ENCODE measurements at places on chromosomes 2 and 18.

- no peak for DNase-seq
Observed at GRCh38 chr2:20541651-20542050, 94.8 kb downstream of the RHOB start.

DNA sequence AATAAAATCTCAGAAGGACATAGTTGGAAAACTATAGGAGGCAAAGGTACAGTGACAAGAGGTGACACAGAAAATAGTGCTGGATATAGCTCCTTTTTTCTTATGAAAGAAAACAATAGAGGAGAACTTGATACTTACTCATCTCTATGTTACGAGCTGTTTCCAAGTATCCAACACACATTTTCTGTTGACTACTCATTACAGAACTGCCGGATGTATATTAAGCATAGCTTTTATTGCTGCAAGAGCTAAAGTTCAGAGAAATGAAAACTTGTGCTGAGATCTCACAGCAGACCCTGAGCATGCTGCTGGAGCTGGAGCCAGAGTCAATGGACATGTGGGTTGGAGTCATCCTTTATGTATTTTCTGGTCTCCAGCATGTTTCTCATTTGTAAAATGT is 210.0 kb upstream of the NT5C1B start:
- no peak for DNase-seq

DNA sequence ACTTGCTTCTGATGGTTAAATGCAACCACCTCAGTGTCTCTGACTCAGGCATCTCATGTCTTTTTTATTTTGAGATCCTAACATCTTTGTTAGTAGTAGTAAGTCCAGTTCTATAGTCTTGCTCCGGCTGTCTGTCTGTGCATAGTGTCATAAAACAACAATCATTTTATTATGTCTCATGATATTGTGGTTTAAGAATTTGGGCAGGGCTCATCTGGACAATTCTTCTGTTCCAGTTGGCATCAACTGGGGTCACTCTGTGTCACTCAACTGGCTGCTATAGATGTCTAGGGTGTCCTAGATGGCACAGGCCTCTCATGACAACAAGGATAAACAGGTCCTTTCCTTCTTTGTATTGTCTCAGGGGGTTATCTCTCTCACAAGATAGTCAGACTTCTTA is 299.6 kb upstream of the ZNF521 start:
- no peak for DNase-seq

- DNase-seq: no peak
Observed at GRCh38 chr18:56919190-56919589, 227.7 kb upstream of the BOD1L2 start.

DNA sequence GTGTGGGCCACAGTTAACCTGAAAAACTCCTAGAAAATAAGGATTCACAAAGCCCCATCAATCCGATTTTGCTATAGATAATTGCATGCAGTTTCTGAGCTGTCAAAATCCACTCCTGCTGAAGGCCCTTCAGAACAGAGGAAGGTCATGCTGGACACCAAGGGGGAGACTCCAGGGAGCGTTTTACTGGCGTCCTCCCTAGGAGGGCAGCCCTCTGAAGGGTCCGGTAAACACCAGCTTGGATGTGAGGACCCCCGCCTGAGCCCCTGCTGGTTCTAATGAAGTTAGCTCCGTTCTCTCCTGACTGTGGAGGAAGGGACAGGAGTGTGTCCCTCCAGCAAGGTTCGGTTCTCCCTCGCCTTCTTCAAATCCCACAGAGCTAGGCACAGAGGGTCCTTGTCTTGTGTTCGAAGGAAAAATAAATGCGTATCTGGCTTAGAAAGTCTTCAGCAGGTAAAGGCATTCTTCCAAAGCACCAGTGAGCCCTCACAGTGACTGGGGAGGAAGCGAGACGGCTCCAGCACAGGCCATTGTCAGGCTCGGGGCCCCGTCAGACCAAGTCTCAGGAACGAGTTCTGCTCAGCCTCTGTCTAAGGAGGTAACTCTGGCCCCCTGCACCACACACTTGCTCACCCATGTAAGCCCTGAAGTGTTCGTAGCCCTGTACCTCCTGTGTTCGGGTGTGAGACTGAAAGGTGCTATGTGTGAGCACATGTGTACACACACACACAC is 41.6 kb downstream of the CABLES1 start:
- no peak for DNase-seq

DNA sequence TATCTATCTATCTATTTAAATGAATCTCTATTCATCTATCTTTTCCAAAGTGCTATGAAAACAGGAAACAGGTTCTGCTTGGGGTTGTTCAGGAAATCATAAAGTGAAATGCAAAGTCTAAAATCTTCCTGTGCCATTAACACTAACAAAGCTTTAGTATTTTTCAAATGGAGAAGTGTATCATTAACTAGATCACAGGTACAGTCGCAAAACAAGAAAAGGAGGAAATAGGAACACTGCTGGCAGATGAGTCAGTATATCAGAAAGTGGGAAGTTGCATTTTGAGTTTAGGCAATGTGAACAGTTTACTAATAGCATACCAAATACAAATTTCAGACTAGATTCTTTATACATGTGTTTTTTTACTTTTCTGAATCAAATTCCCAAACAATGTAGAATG is 888.5 kb upstream of the FSHR start:
- DNase-seq: no peak

GRCh38 chr2:16102976-16103380 is 162.6 kb downstream of the MYCN start:
- DNase-seq: no peak

DNA sequence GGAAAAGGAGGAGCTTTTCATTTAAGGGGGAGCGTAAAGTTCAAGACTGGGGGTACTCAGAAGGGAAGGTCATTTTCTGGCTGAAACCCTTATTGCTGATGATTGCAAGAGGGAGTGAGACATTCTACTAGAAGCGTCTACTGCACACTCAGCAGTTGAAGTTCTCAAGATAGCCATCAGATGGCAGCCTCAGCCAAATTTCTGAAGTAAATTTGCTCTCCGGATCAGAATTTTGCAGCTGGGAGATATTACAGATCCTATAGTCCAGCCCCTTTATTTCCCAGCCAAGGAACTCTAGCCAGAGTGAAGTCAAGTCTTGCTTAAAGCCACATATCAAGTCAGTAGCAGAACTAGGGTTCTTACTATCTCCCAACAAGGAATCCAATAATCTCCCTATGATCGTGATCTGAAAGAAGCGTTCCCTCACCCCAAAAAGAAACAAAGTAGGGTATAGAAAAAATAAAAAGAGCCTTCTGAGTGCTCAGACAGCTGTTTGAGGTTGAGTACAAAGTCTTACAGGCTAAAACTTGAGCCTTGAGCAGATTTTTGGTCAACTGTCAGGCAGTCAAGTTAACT is 24.0 kb downstream of the RAX start:
- DNase-seq: no peak

- DNase-seq: no peak
Observed at GRCh38 chr18:9359796-9360195, 25.2 kb downstream of the TWSG1 start.

DNA sequence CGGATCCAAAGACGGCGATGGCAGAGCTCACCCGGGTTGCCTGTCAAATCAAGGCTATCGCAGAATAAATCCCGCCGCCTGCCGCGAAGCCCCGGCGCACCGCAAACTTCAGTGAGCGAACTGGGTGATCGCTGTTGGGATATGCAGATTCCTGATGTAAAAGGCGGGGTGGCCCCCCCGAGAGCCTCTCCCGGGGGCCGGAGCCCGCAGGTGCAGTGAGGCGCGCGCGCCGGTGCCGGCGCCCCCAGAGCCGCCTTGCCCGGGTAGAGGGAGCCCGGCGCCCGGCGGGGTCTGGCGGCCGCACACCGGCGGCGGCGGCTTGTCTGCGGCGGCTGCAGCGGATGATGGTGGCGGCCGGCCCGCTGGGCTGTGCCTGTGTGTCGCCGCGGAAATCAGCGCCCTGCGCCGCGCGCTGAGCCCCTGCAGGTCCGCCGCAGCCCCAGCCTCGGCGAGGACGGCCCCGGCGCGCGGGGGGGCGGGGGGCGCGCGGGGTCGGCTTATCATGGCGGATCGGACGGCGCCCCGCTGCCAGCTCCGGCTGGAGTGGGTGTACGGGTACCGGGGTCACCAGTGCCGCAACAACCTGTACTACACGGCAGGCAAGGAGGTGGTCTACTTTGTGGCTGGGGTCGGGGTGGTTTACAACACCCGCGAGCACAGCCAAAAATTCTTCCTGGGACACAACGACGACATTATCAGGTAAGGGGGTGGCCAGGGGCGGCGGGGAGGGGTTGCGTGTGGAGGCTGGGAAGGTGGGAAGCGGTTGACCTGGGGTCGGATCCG is 1.3 kb downstream of the EML6 start:
- DNase-seq: peak; percentile 69

GRCh38 chr2:23009545-23010149 is 375.3 kb upstream of the KLHL29 start:
- no peak for DNase-seq

GRCh38 chr2:234410526-234410925 is 86.4 kb downstream of the ARL4C start:
- no peak for DNase-seq

GRCh38 chr2:31933066-31933465 is 77.7 kb downstream of the MEMO1 start:
- no peak for DNase-seq

- DNase-seq: no peak
Observed at GRCh38 chr2:98702127-98702802, 28.7 kb downstream of the MGAT4A start.

DNA sequence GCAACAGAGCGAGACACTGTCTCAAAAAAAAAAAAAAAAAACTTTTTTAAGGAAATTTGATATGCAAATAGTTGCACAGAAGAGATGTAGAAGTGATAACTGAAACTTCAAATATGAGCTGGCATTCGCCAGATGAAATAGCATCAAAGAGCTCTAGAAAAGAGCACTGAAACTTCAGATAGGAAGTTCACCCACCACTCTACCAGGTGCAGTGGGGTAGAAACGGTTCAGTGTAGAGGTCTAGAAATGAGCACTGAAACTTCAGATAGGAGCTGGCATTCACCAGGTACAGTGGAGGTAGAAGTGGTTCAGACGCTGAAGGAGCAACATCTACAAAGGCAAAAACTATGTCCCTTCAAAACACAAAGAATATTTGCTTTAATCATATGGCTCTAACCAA is 9.0 kb upstream of the ONECUT2 start:
- DNase-seq: no peak

DNA sequence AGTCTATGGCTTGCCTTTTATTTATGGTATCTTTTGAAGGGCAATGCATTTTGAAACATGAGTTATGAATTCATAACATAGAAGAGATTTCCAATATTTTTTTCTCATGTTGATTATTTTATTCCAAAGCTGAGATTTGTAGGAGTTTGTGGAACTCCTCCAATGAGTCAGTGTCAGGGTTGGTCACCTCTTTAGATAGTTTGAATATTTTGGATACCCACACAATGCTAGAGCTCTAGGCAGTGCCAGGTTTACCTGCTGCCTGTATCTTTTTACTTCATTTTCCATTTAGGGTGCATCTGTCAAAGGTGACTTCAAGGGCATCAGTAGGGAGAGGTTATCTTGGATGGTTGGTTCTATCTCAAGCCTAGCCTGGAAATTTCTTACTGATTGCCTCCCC is 152.7 kb downstream of the CERS6 start:
- DNase-seq: no peak

DNA sequence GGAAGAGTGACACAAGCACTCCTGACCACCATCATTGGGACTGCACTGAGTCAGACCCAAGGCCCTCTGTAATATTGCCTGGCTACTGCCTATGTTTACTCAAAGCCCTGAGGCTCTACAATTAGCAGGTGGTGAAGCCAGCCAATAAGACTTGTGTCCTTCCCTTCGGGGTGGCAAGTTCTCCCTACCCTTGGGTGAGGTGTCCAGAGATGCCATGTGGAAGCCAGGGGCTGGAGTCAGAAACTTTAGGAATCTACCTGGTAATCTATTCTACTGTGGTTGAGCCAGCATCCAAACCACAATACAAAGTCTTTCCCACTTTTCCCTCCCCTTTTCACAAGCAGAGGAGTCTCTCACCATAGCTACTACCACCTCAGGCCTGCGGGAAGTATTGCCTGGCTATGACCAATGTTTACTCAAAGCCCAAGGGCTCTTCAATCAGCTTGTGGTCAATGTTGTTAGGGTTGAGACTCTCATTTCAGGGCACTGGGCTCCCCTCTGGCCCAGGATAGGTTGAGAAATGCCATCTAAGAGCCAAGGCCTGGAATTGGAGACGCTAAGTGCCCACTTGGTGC is 17.6 kb downstream of the DHRS9 start:
- DNase-seq: no peak

- no peak for DNase-seq
Observed at GRCh38 chr18:57430079-57431001, 4.8 kb upstream of the ONECUT2 start.

DNA sequence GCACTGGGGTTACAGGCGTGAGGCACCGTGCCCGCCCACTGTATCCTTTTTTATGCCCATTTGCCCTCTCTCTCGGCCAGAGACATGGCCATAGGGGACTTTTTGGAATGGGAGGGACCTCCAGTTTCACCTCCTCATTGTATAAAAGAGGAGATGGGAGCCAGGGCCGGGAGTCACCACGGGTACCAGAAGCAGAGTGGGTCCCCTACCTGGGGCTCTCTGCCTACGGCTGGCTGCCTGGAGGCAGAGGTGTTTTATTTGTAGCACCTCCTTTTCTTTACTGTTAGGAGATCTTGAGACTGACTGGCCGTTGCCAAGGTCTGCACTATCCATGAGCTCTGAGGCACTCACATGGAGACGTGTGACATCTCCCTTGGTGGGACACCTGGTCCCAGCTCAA is 162.8 kb downstream of the LDLRAD4 start:
- DNase-seq: no peak

DNA sequence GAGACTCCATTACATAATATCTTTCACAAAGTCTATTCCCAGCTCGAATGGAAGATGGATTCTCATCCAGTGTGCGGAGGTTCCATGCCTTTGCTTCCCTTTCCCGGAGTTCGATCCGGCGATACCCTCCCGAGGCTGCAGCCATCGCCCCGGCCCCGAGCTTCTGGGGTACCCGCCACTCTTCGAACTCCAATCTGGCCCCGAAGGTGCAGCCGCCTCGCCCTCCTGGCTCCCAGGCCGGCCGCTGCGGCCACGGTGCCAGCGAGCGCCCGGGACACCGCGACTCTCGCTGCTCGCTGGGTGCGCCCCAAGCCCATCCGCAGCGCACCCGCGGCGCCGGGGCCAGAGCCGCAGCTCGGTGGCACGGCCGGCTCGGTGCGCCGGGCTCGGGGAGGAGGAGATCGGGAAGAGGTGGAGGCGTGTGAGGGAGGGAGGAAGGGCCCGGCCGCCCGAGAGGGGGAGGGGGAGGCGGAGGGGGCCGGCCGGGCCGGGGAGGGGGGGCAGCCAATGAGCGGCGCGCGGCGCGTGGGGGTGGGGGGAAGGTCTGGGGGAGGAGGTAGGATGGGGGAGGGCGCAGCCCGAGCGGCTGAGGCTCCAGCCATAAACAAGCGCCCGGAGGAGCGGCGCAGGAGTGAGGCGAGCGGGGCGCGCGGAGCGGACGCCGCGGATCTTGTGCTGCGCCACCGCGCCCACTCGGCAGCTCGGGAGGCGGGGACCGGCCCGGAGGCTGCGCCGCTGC is at the start of gene CRIM1:
Gene CRIM1 (plus strand): TSS at position 628 of the 739 bp plus-strand sequence. CDS start 515 bp downstream, outside the sequence.
- DNase-seq: peak; percentile 90

DNA sequence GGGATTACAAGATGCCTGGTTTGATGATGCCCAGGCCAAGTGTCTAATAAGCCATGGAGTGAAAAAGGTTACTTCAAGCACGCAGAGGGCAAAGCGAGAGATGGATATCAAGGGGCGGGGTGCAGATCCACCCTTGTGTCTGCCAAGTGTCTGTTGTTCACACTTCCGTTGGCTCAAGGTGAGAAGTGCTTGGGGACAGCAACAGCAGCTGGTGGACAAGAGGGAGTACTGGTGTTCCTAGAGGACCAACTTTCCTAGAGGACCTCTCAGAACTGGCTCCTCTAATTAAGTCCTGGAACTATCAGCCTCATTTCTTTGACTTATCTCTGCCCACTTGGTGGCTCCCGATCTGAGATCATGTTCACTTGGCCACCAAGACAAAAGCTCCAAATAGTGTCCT is 299.1 kb downstream of the PRKCE start:
- DNase-seq: no peak
